Aorta (tissue), 5 donors: ENCODE measurements at places on chromosomes 12 and 14. TPM values are rescaled to one million over a fixed set of nuclear protein-coding genes. Genes with fewer than 3 reads are reported as not detected.

KLRG1 gene
- total RNA-seq, result 4.1 TPM

GARIN6 gene
- total RNA-seq, result not detected

RERG gene
- 77.3 TPM for total RNA-seq

DEGS2 gene
- 0.81 TPM for total RNA-seq

BHLHE41 gene
- total RNA-seq, result 49.9 TPM

ZNF891 gene
- 3.5 TPM for total RNA-seq

KRT72 gene
- not detected for total RNA-seq

LBHD2 gene
- not detected for total RNA-seq

TSHR gene
- 0.29 TPM for total RNA-seq
